Left ventricle myocardium inferior (tissue), 1 donor: ENCODE measurements at places on chromosomes 3 and 15.

DNA sequence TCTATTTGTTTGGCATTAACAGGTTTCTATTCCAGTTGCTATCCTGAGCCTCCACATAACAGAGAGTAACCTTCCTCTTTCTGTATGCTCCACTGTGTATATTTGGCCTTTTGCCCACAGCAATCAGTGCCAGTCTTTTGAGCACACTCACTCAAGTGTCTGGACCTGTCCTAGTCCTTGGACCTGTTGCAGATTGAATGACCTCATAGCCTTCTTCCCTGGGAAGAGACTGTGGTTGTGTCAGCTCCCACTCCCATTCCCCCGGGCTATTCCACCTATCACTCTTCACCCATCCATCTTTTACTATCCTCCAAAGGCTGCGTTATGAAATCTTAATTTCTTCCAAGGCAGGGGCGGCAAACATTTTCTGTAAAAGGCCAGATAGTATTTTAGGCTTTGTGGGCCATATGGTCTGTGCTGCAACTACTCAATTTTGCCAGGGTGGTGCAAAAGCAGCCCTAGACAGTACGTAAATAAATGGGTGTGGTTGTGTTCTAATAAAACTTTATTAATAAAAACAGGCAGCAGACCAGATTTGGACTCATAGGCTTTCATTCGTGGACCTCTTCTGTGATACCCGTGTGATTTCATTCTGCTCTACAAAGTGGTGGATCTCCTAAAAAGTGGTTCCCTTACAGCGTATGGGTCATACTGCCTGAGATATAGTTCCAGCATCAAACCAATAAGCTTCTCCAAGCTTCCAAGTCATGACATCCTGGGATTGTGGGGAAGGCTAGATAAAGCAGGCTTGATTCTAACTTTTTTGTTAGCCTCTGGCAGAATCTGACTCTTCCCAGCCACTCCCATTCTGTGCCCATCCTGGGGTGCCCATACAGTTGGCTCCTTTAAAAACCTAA lies 57.4 kb downstream of the CDAN1 start:
- DNase-seq: no peak

DNA sequence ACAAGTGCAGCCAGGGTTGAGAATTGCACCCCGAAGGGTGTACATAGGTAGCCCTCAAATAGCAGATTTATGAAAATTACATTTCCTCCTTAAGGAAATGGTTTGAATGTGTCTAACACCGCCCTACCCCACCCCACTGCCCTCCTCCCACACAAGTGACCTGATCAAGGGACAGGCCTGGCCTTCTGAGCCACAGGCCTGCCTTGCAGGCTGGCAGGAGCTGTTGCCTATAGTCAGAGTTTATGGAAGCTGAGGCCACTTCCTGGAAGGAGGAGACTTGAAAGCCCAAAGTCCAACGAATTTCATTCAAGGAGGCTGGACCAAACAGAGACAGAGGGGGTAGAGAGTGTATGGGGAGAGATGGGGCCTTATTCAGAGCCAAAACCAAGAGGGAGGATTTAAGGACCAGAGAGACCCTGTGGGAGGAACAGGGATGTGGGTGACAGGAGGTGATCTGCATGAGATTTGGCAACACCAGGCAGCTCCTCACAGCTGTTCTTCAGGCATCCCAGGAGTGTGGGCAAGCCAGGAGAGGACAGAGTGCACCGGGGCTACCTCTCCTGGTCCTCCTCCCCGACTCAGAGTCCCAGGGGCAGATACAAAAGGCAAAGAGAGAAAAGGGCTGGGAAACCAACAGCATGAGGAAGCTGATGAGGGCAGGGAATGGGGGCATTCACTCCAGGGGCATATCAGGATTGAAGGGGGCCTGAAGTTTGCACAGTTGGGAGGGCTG lies 100.4 kb upstream of the HES1 start:
- DNase-seq: no peak

- peak; percentile 77 for DNase-seq
Measured at GRCh38 chr15:68637767-68638404, 59.1 kb downstream of the CORO2B start.

DNA sequence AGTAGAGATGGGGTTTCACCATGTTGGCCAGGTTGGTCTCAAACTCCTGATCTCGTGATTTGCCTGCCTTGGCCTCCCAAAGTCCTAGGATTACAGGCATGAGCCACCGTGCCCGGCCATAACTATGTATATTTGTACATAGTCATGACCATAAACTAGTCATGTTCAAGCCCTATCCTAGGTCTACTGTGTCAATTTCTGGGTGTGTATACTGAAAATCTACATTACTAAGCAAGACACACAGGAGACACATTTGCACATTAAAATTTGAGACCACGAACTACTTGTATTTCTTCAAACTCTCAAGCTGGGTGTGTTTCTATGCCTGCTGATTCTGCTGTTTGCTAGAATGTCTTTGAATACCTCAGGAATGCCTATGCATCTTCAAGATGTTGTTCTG lies 451.3 kb upstream of the MCTP2 start:
- no peak for DNase-seq

GRCh38 chr3:175199961-175200360 lies 340.8 kb downstream of the NAALADL2 start:
- DNase-seq: no peak

- DNase-seq: peak; percentile 88
Measured at GRCh38 chr3:46488735-46489361, 8.9 kb upstream of the RTP3 start.

DNA sequence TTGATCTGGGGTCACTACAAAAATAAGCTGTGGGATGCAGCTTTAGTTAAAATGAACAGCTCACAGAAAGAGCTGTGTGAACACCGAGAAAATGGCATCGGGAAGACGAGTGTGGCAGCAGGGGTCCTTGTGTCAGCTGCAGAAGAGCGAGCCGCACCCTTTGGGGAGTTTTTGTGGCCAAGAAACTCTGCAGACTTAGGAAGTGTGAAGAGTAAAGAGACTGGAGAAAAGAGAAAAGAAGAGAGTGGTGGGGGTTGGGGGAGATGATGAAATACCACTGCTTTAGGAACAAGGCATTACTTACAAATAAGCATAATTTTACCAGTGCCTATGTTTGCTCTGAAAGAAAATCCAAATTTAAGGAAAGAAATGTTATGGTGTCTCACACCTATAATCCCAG lies 147.8 kb downstream of the LRRC28 start:
- DNase-seq: no peak

- DNase-seq: peak; percentile 47
Measured at GRCh38 chr15:80776420-80777045, 2.6 kb upstream of the CEMIP start.

DNA sequence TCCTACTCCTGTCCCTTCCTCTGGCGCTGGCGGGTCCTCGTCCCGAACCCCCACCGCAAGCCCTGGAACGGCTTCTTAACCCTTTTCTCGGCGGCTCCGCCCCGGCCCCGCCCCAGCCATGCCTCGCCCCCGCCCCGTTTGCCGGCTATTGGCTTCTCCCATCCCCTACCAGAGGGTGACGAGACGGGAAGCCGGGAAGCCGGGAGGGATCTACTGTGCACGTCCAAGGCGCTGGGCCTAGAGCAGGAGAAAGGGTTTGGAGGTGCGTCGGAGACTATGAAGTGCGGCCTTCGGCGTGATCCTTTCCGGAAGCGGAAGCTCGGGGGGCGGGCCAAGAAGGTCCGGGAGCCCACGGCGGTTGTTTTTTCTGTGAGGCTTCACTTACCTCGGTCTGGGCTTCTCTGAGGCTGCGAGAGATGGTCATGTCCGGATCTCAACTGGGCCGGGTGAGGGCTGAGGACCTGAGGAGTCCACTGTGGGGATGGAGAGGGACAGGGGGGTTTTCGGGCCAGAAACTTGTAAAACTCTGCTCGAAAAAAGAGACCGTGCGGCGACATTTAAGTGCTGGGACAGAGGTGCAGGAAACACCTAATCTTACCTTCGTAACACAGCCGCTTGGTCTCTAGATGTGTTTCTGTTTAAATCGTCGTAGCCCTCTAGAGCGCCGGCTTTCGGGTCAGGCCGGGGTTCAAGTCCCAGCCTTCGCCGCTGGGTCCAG lies 21.4 kb downstream of the ROPN1B start:
- DNase-seq: peak; percentile 90

DNA sequence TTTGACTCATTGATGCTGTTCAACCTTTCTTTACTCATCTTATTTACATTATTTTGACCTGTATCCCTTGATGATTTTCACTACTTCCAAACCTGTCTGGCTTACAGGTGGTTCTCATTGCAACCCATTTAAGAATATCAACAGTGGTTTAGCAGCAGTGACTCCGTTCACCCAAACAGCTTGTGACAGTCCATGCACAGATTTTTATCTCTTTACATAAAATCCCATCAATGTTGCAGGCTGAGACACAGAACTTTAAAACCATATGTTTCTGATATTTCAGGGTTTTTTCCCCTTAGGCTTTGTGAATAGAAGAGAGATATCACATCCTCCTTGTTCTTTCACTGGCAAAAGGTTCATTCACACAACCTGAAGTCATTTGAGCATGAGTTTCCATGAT lies 149.1 kb upstream of the CDIN1 start:
- DNase-seq: no peak

GRCh38 chr3:173140986-173141385 lies at the start of gene SPATA16:
SPATA16 (minus strand) TSS chr3:173141235; CDS start chr3:173117731, 23,504 bp downstream.
- DNase-seq: no peak

DNA sequence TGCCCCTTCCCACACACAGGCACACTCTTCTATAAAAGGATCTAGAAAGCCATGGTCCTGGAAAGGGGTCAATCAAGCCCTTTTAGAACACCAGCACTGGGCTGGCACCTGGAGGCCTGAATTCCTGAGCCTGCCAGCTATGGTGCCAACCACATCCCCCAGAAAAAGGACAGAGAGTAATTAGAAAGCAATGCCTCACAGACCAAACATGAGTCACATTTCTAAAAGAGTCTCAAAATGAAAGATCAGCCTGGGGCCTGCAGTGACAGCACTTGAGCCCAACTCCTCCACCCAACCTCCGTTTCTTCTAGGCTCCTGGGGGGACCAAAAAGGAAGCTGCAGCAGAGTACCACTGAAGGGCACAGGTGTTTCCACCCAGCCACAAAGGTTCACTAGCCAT lies 14.1 kb downstream of the MYLK start:
- no peak for DNase-seq

GRCh38 chr3:51709004-51709420 lies 2.1 kb downstream of the GRM2 start:
- DNase-seq: no peak

- no peak for DNase-seq
Measured at GRCh38 chr3:21543380-21544075, 207.5 kb downstream of the ZNF385D start.

GRCh38 chr3:138405486-138405885 lies 28.9 kb upstream of the ESYT3 start:
- DNase-seq: no peak

- DNase-seq: no peak
Measured at GRCh38 chr3:50433954-50434353, 69.5 kb downstream of the CACNA2D2 start.

- DNase-seq: peak; percentile 59
Measured at GRCh38 chr15:99305761-99306505, 54.7 kb downstream of the LRRC28 start.

GRCh38 chr3:71602256-71602655 lies 18.7 kb upstream of the FOXP1 start:
- DNase-seq: no peak

DNA sequence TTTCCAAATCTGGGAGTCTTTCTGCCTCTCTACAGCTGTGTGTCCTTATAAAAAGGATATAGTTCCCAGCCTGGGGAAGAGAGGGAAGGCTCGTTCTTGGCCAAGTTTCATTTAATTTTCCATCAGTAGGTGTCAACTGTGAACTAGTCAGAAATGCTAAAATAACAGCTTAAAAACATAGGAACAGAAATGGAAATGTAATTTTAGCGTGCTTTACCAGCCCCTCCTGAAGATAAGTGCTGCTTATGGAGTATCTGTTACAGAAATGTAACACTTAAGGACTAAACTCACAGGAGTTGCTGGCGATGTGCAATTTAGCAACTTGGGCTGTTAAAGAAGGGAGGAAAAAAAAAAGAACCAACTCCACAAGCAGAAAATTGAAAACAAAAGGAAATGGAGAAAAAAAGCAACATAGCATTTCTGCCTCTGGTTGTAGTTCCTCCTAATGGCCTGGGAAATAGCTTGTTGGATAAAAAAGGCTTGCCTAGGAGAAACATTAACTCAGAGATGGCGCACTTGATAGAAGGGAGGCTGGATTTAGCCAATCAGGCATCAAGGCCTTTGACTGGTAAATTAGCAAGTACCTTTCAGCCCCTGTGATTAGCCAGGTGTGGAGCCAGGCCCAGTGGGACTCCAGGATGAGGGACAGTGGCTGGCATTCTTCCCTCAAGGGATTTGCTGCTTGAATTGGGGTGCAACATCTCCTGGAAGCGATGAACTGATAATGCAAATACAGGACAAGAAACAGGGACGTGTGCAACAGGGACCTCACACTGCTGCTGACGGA lies 84.3 kb downstream of the RPLP1 start:
- DNase-seq: no peak

DNA sequence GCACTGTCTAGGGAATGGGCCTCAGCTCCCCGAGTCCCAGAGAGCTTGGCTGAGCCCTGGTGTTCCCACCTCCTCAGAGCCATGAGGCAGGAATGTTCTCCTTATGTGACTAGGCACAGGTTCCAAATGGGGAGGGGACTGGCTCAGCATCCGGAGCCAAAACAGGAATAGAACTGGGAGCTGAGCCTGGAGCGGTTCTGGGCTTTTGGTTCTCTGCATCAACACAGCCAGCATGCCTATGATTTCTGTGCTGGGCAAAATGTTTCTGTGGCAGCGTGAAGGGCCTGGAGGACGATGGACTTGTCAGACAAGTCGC lies at the start of gene FAM131A:
Gene FAM131A, plus strand, starts transcription at position 202 of the 316 bp plus-strand sequence. Its CDS starts 31 bp downstream, at position 233.
- peak; percentile 77 for DNase-seq

GRCh38 chr3:177335728-177336127 lies 138.4 kb upstream of the TBL1XR1 start:
- DNase-seq: no peak

- no peak for DNase-seq
Measured at GRCh38 chr3:2819571-2819970, 290.6 kb downstream of the IL5RA start.

DNA sequence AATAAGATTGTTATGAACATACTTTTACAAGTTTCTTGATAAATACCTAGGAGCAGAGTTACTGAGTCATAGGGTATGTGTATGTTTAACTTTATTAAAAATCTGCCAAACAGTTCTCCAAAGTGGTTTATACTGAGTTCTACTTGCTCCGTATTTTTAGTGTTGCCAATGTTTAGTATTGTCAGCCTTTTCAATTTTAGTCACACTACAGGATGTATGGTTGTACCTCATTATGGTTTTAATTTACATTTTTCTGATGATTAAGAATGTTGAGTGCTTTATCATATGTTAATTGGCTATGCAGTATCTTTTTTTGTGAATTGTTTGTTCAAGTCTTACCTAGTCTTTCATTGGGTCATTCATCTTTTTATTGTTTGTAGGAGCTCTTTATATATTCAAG lies 4.3 kb downstream of the TMOD3 start:
- DNase-seq: no peak
